ENCODE measurements at places on chromosomes 1 and 21.
A peak's percentile ranks its signal among the peaks of the same experiment; 100 is the strongest.

DNA sequence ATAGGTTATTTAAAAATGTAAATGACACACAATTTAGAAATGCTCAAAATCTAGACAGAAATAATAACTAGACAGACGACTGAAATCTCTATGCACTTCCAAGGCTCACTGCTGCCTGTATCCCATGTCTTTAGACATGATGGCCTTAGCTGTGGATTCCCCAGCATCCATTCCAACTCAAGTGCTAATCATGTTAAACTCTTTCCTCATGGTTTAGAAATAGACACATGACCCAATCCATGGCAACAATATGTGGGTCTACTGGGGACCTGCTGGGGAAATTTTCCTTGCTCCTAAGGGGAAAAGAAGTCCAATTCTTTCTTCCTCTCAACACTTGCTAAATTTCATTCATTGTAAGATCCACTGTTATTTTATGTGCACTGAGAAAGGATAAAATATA is 188.5 kb downstream of the SLC45A1 start:
- no peak for DNase-seq

DNA sequence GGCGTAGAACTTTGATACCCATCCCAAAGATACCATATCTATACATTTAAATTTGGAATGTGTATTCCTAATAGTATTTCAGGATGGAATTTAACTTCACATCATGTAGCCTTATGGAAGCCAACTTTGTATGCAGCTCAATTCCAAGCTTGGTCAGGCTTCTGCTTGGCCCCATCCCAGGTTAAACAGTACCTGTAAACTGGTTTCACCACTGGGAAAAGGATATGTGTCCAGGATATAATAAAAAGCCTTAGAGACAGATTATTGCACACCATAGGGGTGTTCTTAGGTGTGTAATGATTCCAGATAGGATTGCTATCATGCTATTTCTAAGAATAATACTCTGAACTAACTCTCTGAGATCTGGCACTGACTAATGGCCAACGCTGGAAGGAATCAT is 28.1 kb downstream of the ADAM30 start:
- no peak for DNase-seq

DNA sequence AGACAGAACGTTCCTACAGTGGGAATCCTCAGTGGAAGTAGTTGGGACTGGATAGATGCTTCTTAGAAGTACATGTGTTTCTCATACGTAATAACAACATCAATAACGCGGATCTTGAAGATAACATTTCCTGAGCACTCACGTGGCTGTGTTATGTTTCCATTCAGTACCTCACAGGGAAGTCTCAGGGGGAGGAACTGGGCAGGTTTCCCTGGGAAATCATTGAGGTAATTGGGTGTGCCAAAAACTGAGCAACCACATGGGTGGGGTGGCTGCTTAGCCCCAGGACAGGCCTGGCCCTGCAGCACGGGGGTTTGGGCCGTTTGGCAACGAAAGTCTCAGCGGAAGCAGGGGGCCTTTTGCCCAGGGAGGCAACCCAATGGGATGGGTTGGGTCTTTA is 133.8 kb downstream of the ZSCAN20 start:
- DNase-seq: no peak

DNA sequence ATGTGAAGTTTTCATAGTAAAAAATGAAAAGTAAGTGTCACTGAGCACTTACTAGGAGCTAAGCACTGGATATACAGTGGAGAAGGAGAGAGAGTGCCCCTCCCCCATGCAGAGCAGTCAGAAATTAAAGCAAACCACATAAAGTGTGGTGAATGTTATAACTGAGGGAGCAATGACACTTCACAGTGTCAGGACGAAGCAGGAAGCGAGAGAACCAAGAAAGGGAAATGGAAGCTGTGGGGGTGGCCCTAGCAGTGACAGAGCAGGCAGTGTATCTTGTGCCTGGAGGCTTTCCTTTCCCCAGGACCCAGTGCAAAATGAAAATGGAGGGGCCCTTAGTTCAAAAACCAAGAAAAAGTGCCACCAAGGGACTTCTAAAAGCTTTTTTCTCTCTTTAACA is 21.5 kb upstream of the RCAN3 start:
- DNase-seq: no peak

- no peak for DNase-seq
These were observed 6.9 kb upstream of the S100A2 start for GRCh38 chr1:153572569-153573015.

- DNase-seq: no peak
These were observed 5.9 kb upstream of the ZNF124 start for GRCh38 chr1:247177755-247178154.

- no peak for DNase-seq
These were observed 11.4 kb upstream of the SLC2A5 start for GRCh38 chr1:9080705-9081291.

GRCh38 chr1:17239420-17239819 is 9.5 kb upstream of the PADI3 start:
- DNase-seq: peak; percentile 93

DNA sequence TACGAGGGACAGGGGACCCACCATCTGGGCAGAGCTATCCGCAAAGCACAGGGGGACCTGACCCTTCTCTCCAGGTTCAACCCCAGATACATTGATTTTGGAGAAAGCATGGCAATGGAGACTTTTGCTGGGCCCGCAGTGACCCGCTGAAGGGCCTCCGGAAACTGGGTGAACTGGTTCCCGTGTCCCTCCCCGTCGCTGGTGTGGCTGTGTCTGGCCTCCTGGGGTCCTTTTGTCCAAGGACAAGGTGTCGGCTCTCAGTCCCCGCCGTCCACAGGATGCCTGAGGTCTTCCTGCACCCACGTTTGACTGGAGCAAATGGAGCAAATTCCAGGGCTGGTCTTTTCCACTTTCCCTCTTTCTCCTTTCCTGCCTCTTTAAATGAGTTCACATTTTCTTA is 176.3 kb downstream of the PRDM16 start:
- no peak for DNase-seq

DNA sequence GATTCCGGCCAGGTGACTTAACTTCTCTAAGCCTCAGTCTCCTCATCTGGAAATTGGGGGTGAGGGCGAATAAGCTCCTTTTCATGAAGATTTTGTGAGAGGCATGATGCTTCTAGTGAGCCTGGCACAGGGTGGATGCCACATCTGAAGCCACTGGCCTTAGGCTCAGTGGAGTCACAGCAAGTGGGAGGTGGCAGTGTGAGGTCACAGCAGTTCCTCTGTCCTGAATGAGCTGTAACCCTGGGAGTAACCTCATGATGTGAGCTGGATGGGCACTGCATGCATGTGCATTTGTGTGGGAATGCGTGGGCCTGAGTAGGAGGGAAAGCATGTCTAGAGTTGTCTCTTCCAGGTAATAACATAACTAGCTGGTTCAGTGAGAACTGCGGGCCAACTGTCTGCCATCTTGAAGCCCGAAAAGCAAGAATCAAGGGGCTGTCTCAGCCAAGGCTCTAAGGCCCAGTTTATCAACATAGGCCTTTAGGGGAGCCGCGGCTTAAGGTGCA is 27.0 kb upstream of the HTR1D start:
- DNase-seq: no peak

GRCh38 chr1:240491156-240491555 is 120.8 kb downstream of the GREM2 start:
- no peak for DNase-seq

DNA sequence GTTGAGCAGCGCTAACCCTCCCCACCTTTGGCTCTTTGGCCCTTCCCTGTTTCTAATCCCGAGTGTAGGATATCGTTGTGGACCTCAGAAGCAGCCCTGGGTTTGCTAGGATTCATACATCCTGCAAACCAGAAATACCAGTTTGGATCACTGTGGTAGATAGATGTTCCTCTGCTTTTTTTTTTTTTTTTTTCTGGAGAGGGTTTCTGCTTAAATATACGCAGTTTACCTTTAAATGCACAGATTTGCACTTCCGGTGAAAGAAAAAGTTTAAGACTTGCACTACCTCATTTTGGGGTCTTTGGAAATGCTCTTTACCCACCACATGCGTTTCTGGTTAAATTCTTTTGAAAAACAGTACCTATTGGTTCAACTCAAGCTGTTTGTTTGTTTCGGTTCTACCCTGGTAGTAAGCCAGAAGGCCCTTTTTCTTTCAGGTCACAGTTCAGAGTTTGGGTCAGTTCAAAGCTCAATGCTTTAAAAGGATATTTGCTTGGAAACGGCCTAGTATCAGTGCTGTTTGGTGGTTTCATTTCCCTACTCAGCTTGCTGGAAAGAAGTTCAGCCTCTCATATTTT is 908 bp downstream of the DDI2 start:
- DNase-seq: no peak

DNA sequence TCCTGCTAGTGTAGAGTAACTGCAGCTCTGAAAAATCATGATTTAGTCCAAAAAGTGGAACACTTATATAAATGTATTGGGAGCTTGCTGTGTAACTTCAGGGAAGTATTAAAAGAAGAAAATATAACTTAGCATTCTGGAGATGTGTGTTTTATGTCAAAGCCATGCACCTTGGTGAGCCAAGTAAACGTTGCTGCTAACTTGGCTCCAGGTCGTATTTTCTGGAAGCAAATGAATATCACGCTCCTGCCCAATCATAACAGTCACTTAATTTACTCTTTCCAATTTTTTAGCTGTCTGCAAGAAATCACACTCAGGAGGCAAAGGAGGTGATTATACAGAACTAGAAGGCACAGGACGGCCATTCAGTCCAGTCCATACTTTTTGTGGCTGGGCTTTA is 61.1 kb downstream of the DOP1B start:
- no peak for DNase-seq

DNA sequence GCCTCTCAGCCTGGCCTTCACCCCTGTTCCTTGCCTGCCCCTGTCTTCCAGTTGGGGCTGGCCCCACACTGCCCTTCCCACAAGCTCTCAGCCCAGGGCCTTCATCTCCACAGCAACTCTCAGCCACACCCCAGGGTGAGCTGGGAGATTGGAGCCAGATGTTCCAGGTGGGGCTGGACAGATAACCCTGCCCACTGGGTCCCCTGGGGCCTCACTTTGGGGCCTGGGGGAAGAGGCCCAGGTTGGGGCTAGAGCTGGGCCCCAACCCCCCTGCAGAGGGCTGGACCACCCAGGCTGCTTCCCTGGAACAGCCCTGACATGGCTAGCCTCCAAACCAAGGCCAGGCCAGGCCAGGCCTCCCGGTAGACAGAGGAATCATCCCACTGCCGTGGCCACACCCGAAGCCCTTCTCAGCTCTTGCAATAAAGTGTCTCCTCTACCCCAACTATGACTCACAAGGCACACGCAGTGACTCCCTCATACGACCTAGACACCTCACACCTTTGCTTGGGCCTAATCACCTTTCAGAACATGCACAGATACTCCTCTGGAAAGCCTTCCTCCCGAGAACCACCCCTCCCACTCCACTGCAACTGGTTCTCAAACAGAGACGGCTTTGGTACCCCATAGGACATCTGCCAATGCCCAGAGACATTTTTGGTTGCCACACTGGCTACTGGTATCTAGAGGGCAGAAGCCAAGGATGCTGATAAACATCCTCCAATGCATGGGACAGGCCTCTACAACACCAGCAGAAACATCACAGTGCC is 22.2 kb downstream of the SLC2A1 start:
- DNase-seq: no peak

Measured in smooth muscle cell of the brain vasculature (primary cell).